NCI-H2081 treated with DMSO at 0.1 percent for 48 hours (cell line): ENCODE measurements at places on chromosomes 5 and 9.
A peak's percentile ranks its signal among the peaks of the same experiment; 100 is the strongest.

DNA sequence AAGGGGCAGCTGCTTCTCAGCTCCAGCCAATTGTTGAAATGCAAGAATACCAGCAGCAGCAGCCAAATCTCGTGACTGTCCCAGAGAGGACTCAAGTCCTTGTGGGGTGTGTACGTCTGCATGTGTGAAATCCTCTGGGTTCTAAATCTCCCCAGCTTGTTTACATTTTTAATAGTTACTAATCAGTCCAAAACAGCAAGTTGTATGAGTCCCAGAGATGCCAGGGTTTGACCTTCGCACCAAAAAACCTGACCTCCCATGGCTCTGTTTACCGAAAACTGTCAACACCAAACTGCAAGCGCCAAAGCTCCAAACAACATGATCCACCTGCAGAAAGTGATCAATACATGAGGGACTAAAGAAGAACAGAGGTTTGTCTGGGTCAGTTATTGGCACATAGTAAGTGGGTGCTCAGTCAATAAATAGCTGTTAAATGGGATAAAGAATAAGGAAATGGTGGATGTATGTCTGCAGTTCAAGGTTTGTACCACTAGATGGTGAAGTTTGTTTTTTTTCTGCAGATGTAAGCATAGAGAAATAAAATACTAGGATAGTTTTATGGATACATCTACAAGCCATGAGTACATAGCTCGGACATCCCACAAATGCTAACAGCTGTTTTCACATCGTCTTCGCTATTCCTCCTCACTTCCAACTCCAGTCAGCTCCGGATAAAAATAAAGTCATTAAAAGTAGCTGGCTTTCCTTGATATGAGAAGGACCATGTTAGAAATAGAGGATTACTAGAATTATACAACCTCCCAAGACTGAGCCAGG is 85.3 kb upstream of the ADRB2 start:
- DNase-seq, result peak; percentile 1

- no peak for DNase-seq
Observed at GRCh38 chr9:86580688-86581087, 226.5 kb upstream of the TUT7 start.

- DNase-seq, result no peak
Observed at GRCh38 chr9:129164246-129164930, 13.7 kb downstream of the IER5L start.

GRCh38 chr5:59542851-59543820 is 350.4 kb downstream of the PDE4D start:
- peak; percentile 42 for DNase-seq

DNA sequence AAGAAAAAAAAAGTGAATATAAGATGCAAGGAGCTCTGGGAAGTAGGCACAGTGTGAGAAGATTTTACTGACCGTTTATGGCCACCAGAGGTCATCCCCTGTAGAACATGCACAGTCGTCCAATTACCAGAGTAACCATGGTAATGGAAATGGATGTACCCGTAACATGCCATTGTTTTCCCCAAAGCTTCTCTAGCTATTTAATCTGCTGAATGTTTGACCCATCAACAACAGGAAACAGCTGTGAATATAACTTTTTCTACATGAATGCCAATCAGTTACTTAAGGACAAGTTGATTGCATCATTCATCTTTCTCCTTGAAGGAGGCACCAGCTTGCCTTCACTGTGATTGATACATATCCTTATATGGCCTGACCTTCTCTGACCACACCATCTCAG is 1967.0 kb upstream of the CDH9 start:
- no peak for DNase-seq

- no peak for DNase-seq
Observed at GRCh38 chr5:28499766-28500290, 1461.4 kb upstream of the CDH9 start.

- DNase-seq, result no peak
Observed at GRCh38 chr5:169190849-169191248, 110.1 kb downstream of the SLIT3 start.

GRCh38 chr5:78690253-78690972 is 41.8 kb upstream of the LHFPL2 start:
- no peak for DNase-seq

- no peak for DNase-seq
Observed at GRCh38 chr5:174300941-174301761, 255.6 kb downstream of the NSG2 start.

GRCh38 chr9:4297151-4297785 is 2.6 kb downstream of the GLIS3 start:
- DNase-seq, result no peak

DNA sequence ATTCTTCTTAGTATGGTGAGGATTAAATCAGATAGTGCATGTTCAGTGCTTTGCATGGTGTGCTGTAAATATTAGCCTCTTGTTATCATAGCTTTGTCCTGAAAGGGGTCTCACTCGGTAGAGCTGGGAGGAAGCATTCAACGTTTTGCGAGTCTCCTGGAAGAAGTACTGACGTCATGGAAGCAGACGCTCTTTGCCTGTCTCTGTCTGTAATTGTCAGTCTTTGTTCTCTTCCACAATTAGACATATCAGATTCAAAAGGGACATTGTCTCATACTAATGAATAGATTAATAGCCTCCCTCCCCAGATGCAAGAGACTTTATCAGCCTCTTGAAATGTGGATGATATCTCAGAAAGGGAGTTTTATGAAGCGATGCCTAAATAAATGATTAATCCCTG is 91.8 kb upstream of the CXCL14 start:
- no peak for DNase-seq

DNA sequence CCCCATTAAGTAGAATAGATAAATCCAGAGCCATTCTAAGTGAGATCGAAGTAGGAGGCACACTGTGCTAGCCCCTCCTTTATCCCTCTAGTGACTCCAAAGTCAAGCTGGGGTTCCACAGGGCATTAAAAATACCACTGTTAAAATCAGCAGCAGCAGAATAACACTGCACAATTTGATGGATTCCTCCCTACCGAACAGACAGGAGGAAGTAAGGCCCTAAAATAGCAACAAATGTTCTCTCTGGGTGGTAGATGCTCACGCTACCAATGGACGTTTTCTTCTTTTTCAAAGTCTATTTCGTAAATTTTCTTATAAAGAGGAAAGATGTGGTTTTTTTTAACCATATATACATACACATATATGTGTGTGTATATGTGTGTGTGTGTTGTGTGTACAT is 54.4 kb downstream of the FBXW11 start:
- no peak for DNase-seq

- no peak for DNase-seq
Observed at GRCh38 chr5:51345106-51345505, 38.1 kb upstream of the ISL1 start.

DNA sequence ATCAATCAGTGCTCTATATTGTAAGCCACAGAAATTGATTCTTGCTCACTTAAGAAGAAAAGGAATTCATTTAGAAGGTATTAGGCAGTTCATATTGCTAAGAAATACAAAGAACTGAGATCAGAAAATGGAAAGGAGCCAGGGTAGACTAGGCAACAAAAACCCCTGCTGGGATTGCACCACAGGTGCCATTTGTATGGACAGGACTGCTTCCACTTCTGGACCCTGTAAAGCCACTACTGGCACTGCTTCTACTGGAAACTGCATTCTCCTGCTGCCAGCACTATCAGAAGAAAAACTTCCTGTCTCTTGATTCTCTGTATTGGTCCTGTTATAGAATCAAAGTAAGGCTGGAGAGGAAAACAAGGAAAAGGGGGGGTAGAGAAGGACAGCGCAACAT is 45.9 kb downstream of the CERT1 start:
- peak; percentile 1 for DNase-seq

DNA sequence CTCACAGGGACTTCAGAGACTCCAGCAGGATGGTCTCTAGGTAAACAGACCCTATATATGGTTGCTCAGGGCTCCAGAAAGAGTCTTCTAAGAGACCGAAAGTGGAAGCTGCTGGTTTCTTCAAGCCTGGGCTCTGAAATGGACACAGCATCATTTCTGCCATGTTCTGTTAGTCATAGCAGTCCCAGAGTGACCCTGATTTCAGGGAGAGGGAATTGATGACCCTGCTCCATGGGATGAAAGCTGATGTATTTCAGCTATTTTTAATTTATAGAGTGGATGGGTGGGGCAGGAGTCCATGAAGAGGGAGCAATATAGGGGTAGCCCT is 135.3 kb downstream of the FBXL7 start:
- DNase-seq, result no peak

DNA sequence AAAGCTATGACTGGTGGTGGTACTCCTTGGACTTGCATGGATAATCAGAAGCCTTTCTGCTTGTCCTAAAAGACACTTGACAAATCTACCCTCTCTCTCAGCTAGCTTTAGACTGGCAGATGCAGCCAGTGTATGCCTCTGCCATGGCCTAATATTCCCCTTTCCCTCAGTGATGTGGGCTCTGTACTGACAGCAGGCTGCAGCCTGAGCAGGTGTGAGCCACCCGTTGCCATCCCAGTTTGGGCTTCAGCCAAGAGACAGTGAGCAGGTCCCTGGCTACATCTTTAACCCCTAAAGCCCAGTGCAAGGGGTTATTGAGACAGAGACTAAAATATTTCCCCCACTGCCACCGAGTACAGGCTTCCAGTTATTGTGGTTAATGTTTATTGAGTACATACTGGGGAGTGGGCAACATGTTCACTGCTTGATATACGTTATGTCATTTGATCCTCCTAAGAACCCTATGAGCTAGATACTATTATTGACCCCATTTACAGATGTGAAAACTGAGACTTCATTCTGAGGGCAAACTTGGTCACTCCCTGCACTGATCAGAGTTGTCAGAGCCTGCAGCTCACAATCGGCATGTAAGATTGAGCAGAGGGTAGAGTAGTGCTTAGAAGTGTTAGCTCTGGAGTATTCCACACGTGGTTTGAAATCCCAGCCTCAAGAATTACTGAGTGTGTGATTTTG is 254.2 kb downstream of the ARHGAP26 start:
- DNase-seq, result no peak
